ENCODE measurements at places on chromosomes 4 and X. TPM values are rescaled to one million over a fixed set of nuclear protein-coding genes. Genes with fewer than 3 reads are reported as not detected.

GRCh38 chr4:41485041-41485440 lies 52.9 kb upstream of the LIMCH1 start:
- no peak for DNase-seq

DNA sequence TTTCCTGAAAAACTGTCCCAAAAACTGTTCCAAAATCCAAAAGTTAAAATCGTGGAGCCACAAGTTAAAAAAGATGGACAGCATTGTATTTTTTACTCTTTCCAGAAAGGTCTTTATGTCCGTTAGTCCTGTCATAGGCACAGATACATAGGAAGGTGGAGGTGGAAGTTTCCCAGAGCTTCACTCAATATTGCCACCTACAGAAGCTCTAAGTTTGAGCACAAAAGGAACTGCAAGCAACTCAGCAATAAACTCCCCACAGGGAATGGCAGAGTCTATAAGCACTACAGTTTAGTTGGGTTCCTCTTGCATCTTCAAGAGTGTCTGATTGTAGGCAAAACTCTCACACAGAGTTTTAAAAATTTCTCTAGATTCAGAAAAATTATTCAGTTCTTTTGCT lies 22.0 kb upstream of the UGT2B4 start:
- DNase-seq, result no peak

Gene LGI2
- not detected for total RNA-seq

Gene PDE6B
- total RNA-seq, result 17.2 TPM

Gene PAGE5
- 0.49 TPM for total RNA-seq

DNA sequence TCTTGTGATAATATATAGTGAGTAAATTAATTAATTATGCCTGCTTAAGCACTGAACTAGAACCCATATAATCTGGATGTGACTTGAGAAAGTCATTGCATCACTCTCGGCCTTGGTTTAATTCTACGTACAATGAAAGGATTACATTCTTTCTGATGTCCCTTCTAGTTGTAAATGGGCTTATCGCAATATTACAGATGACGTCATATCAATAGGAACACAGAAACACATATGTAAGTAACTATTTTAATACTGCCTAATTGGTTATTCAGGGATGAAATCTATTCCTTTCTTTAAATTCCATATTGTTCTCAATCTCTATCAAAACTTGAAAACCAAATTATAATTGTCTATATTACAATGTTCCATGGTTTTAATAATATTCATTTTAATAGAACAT lies 504.6 kb downstream of the PRR32 start:
- DNase-seq, result no peak

Gene IL13RA2
- total RNA-seq, result not detected

DNA sequence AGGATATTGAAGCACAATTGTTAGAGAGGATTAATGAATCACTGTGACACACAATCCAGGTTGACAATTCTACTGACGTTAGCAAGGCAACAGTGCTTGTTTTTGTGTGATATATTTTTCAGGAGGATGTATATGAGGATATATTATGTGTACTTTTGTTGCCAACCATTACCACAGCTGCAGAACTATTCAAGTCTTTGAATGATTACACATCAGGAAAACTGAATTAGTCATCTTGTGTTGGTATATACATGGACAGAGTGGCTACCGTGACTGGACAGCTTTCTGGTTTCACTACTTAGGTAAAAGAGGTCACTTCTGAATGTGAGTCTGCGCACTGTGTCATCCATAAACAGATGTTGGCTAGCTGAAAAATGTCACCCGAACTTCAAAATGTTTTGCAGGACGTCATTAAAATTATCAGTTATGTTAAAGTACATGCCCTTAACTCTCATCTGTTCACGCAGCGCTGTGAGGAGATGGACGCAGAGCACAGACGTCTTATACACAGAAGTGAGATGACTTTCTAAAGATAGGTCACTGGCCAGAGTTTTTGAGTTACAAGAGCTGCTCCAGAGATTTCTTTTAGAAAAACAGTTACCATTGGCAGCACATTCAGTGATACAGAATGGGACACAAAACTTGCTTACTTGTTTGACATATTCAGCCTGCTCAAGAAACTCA lies 69.0 kb downstream of the MRPL1 start:
- DNase-seq, result no peak

- no peak for DNase-seq
These were observed 98.8 kb downstream of the CDS1 start for GRCh38 chr4:84681486-84682274.

DNA sequence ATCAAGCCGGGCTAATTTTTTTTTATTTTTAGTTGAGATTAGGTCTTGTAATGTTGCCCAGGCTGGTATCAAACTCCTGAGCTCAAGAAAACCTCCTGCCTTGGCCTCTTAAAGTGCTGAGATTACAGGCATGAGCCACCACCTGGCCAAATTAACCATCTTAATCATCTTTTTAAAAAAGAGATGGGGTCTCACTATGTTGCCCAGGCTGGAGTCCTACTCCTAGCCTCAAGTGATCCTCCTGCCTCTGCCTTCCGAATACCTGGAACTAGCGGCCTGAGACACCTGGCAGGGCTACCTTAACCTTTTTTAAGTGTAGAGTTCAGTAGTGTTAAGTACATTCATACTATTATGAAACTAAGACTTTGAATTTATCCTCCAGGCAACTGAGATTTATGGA lies 1.7 kb upstream of the RPS3A start:
- DNase-seq, result no peak

- no peak for DNase-seq
These were observed 57.1 kb downstream of the ANXA3 start for GRCh38 chr4:78608684-78609083.

DNA sequence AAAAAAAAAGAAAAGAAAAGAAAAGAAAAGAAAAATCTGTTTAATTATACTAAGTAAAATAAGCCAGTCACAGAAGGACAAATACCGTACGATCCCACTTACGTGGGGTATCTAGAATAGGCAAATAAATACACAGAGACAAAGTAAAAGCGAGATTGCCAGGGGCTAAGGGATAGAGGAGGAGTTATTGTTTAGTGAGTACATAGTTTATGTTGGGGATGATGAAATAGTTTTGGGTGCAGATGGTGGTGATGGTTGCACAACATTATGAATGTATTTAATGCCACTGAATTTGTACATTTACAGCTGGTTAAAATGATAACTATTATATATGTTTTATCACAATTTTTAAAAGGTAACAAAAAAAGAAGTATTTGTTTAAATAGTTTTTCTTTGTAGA lies 7.1 kb downstream of the CA5B start:
- DNase-seq, result no peak

GRCh38 chr4:125739760-125740159 lies 425.0 kb downstream of the FAT4 start:
- DNase-seq, result no peak

- DNase-seq, result no peak
These were observed 213.3 kb downstream of the GLUD2 start for GRCh38 chrX:121260596-121261240.
